ENCODE measurements at places on chromosomes 1 and 21.

DNA sequence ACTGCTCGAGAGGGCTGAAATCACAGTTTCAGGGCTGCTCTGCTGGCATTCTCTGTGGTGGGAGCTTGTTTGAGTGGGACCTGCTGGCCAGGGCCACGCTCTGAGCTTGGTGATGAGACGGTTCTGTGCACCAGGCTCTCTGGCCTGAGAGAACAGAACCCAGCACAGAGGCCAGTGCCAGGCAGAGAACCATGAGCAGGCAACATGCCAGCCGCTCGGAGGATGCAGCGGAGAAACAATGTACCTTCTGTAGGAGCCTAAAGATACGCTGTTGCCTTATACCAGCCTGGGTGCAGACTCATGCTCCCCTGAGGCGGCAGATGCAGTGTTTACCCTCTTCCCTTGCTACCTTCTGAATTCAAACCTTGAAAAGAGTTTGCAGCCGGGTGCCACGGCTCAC, 10.0 kb downstream of the C2CD2 start:
- no peak for DNase-seq

- DNase-seq, result no peak
Observed at GRCh38 chr21:33650929-33651509, 8.7 kb downstream of the ITSN1 start.

DNA sequence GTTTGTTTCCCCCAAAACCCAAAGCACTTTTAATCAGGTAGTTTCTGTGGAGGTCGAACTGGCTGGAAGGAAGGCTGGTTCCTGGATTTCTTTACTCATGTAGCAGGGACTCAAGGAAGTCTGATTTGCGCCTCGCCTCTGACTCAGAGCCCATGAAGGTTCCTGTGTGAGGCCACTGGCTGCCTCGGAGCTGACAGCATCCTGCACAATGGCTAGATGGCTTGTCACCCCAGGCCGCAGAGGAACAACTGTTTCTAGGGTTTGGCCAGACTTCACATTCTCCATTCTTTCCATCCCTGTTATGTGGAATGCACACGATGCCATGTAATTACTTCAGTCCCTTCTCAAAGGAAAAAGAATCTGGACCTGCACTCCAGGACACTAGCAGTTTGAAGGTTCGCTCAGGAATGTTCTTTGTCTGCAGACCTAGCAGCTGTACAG, 39.1 kb upstream of the PRSS38 start:
- no peak for DNase-seq

DNA sequence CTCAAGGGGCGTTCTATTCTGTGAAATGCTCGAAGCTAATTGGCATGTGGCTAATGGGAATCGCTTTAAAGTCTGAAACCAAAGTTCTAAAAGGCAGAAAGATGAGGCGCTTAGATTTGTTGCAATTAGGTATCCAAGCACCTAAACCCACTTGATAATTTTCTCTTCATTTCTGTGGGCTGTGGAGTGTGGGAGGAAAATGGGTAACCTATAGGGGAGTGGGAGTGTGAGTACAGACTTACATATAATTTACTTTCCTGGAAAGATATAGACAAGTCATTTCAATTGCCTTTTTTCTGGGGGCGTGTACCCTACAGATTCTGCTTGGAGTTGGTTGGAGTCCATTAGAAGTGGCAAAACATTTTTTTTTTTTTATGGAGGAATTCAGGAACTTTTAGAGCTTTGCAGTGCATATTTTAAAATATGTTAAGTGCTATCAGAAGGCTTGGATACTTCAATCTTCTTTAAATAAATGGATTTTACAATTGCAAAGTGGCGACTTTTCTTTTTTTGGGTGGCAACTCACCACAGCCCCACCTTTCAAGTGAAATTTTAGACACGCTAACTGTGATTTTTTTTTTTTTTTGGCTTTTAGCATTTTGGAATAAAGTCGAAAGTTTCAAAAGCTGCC, 254.5 kb downstream of the CAMTA1 start:
- no peak for DNase-seq

DNA sequence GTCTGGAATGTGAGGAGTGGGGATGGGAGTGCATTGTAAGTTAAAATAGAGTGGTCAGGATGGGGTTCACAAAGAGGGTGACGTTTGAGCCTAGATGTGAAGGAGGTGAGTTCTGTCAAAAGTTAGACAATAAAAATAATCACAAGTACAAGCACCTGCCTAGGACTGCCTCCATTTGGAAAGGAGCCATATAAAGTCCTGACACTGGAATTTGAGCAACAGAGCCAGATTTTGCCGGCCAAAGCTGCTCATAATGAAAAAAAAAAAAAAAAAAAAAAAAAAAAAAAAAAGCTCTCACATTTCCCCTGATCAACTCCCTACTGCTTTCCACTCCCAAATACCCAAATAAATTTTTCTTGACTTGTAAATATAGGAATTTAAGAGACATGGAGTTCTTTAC, 4.1 kb downstream of the PALMD start:
- no peak for DNase-seq

- DNase-seq, result no peak
Observed at GRCh38 chr1:71828431-71829012, 453.8 kb downstream of the NEGR1 start.

DNA sequence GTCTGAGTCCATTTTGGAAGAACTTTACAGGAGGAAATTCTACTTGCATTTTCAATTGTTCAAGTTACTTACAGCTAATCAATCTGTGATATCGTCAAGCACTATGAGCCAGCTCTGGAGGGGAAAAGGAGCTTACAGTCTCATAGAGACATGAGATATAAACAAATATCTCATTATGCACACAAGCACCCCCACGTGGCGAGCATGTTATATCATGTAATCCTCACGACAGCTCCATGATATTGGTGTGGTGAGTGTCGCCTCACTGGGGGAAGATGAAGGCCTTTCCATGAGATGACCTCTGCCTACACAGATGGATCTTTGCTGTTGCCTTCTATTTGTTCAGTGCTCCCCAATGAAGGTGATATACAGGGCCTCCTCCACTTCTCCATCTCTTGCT, 34.6 kb downstream of the TNR start:
- DNase-seq, result no peak

DNA sequence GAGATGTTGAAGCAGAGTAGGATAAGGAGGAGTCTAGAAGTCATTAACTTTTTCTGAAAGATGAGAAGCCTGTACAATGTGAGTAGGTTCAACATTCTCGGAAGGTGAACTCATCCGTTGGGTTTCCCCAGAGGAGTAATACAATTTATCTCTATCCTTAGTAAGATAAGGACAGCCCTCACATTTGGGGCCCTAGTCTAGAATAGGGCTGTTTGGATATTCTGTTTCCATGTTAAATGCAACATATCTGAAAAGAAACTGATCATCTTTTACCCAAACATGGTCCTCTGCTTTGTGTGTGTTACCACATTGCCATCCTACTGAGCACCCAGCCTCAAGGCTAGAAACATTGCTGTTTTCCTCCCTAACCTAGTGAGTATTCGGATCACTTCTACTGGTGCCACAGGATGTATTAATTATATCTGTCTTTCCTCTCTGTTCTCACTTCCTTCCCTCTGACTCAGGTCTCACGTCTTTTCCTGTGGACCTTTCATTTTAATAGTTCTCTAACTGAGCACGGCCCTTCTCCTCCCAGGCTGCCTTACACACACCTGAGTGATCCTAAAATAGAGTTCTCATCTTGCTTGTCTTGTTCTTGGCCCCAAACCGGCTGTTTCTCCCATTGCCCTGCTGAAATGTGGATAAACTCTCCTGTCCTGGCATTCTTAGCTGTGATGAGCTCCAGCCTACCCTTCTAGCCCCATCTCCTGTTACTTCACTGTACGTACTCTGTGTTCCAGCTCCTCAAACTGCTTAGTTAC, 91.7 kb downstream of the CDC14A start:
- DNase-seq, result no peak

DNA sequence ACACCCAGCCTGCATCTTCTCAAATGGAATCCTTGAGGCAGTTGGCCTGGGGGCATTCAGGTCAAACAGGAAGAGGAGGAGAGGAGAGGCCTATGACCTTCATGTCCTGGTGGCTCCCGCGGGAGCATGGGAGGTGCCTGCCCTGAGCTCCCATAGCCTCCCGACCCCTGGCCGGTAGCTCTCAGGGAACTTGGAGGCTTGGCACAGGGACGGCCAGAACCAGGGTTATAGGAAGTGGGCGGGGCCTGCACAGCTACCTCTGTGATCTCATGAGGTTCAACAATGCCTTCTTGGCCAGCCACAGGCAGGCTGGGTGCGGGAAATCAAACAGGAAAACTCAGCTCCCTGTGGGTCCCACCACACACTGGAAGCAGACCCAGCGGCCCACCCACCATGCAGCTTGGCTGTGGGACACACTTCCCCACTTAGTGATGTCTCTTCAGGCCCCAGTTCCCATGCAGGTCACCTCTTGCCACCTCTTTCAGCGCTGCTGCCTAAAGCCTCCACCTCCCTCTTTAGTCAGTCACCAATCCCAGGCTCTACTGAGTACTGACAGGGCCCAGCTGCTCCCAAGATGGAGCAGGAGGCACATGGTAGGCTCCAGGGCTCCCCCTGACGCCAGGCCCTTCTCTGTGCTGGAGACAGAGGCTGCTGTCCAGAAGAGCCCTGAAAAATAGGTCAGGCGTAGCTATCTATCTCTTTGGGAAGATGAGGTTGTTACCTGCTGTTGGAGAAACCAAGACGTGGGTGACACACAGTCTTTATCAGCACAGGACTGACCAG, at the start of gene SLFNL1:
TSS of gene SLFNL1 (minus strand) at position 200 of the 783 bp plus-strand sequence. CDS start 1,065 bp downstream, outside the sequence.
- no peak for DNase-seq

DNA sequence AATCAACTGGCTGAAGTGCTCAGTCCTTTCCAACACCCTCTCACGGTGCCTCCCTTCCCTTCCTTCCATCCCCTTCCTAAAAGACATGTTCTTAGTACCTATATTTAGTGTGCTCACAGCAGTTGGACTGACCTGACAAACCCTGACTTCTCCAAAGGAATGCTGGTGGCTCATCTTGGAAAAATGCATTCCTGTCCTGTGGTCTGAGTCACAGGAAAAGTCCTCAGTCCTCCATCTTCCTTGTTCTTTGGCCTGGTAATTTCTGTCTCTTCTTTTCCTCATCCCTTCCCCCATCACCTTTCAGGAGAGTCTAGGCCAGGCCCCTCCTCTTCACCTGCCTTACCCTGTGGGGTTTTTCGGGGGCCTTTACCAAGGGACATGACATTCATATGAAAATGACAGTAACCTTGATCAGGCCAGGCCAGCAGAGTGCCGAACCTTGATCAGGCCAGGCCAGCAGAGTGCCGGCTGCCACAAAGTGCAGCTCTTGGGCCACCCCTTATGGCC, 7.2 kb downstream of the ATP1B1 start:
- DNase-seq, result no peak

DNA sequence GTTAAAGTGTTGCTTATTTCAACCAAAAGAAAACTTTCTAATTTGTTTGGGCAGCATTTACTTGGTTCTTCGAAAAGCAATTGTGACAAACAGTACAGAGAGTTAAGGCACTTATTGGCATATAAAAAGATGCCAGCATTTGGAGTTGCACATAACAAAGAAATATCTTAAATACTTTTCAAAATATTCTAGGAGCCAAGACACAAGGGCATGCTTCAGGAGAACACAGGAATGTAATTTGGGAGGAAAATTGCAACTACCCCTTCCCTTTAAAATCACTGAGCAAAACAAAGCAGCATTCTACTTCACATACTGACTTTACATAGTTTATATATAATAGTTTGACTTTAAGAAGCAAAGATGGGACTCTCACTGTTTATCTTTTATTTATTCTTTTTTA, 4.6 kb upstream of the TIE1 start:
- DNase-seq, result no peak

GRCh38 chr1:178060789-178061556, 32.9 kb upstream of the RASAL2 start:
- DNase-seq, result no peak

DNA sequence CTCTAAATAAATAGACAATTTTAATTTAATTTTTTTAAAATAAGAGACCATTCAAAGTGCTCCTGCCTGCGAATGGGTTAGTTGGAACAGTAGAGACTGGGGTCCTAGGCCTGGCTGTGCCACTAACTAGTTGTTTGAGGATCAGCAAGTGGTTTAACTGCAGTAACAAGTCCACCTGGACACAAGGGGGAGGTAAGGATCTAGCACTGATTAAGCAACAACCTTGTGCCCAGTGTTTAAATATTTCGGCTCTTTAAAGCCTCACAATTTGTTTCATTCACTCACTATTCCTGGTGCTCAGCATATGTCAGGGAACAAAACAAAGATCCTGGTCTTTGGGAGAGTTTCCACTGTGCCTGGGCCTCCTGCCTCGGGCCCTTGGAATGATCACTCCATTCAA, 1.6 kb upstream of the AGT start:
- DNase-seq, result no peak

DNA sequence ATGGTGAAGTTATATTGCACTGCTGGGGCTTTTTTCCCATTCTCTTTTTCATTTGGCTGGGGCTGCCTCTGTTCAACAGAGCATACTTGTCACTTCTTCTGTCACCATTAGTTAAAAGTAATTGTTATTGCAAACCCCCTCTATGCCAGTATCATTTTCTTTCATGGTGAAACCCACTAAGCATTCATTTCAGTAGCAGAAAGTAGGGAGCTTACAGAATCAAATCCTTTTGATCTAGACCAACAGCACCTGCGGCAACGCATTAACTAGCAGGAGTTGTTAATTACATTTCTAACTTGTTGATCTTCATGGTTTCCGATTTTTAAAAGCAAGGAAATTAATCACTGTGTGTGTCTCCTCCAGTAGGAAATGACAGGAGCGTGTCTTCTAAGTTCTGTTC, 15.0 kb downstream of the SMYD2 start:
- no peak for DNase-seq

DNA sequence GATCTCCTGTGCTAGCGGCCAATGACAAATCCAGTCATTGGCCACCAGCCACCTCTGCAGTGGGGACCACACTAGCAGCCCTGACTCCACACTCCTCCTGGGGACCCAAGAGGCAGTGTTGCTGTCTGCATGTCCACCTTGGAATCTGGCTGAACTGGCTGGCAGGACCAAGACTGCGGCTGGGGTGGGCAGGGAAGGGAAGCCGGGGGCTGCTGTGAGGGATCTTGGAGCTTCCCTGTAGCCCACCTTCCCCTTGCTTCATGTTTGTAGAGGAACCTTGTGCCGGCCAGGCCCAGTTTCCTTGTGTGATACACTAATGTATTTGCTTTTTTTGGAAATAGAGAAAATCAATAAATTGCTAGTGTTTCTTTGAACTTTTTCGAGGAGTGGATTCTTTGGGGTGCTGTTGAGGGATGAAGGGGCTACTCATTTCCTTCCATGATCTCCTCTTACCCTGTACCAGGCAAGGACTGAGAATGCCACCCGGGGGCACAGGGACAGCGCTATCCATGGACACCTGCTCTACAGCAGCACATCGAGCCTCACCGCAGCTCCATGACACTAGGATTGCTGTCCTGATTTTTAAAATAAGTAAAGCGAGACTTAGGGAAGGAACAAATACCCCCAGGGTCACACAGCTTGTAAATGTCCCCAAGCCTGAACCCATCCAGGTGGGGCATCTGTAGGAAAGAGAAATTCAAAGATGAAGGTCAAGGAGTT, 44.7 kb downstream of the TNNT2 start:
- no peak for DNase-seq

GRCh38 chr21:16794950-16795349, 717.9 kb upstream of the CXADR start:
- DNase-seq, result no peak

DNA sequence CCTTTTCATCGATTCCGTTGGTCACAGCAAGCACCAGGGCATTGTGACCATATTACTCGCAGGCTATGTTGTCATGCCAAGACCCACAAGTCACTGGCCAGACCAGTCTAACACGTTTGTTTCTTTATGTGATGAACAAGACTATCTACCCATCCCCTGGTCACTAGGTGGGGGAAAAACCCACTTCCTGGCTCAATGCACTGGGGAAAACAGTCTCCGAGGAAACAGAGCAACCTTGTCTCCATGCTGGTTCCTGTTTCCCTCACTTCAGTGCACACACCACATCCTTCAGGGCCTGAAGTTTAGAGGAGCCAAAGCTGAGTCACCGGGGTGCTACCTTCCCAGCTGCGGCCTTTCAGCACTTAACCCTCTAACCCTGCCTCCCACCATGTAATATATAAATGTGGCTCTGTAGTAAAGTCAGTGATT, 20.9 kb downstream of the ERICH3 start:
- no peak for DNase-seq

Measured in left lobe of liver (tissue), 2 donors.